ENCODE measurements at places on chromosomes 2 and 18.

DNA sequence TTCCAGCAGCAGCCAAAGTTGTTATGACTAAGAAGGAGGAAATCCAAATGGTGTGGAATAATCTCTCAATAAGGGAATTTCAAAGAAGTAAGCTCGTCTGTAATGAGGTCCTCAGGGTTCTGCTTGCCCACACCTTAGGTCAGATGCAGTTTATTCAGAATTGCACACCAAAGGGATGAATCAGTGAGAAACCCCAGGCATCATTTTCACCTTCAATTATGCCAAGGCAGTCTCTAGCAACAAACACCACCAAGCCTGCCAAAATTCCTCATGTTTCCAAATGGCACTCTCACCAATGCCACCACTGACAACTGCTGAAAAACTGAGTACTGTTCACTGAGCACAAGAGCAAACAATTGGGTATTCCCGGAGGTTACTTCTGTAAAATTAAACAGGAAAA is 43.6 kb downstream of the KCNG3 start:
- no peaks in the 10 kb centered on the region for H3K36me3 ChIP-seq
- no peak overlapping the region for H3K27ac ChIP-seq
- no peaks in the 10 kb centered on the region for H3K4me1 ChIP-seq
- no peak for DNase-seq

DNA sequence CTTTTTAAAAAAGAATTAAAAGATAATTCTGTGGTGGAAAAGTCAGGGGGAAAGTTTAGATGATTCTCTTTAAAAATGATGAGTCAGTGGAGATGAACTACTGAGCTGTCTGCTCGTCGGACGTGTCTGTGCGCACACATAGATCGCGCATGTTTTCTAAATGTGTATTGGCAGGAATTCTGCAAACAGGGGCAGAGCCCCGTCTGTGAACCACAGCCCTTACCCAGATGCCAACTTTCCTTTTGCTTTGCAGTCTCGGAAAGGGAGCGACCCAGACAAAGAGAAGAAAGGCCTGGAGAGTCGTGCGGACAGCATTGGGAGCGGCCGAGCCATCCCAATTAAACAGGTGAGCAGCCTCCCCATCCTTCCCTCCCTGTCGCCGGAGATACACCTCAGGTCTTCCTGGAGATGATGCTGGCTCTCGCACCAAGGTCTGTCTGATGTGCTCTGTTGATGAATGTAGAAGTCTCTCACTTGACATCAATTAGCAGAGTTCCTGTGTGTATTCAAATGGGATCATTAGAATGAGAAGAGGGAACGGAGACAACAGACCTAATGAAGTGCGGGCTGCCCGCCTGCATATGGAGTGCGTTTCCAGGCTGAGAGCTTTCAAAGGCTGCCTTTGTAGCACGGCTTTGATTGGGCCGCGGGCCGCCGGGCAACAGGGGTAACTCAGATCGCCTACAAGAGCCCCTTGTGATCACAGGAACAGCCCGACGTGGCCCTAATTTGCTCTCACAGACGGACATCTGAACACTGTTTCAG is 313.3 kb downstream of the AGAP1 start:
- H3K4me3 ChIP-seq = no peak overlapping the region
- no peak for DNase-seq
- H3K36me3 ChIP-seq = no peaks in the 10 kb centered on the region
- no peaks in the 10 kb centered on the region for H3K27me3 ChIP-seq
- H3K27ac ChIP-seq = no peak overlapping the region
- H3K4me1 ChIP-seq = no peaks in the 10 kb centered on the region

DNA sequence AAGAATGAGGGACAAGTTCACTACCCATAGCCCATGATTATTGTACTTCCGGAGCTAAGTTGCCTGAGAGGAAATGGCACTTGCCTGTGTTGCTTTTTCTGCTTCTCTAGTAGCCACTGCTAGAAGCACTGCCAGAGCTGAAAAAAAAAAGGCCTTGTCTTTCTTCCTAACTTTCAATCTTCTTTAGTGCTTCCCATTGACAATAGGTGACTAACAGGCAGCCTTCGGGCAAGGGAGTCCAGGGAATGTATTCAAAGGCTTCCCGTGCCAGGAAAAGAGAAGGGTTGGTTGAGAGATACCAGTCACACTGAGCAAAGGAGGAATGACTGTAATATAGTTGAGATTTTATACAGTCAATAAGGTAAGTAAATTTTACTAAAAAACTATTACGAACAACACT is 242.0 kb downstream of the CALCRL start:
- H3K4me3 ChIP-seq = no peak overlapping the region
- no peak overlapping the region for H3K27ac ChIP-seq
- no peak for DNase-seq
- H3K4me1 ChIP-seq = no peaks in the 10 kb centered on the region

DNA sequence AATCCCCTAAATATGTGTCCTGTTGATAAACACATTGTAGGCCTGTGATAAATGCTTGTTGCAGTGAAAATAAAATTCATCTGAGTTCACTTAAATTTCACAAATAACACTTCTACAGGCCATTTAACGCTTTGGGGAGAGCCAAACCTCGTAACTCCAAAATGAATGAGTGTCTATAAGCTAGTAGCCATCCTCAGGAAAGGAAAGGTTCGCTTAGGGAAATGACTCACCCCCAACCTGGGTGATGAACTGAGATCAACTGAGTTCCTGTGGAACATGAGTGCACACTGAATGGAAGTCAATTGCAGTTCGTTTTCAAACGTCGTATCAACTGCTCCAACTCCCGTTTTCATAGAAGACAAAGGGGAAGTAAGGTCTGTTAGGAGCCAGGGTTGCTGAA is 527.6 kb upstream of the ID2 start:
- H3K36me3 ChIP-seq = no peaks in the 10 kb centered on the region
- H3K27me3 ChIP-seq = no peaks in the 10 kb centered on the region
- no peak for DNase-seq
